ENCODE measurements at places on chromosomes 3 and 15.

DNA sequence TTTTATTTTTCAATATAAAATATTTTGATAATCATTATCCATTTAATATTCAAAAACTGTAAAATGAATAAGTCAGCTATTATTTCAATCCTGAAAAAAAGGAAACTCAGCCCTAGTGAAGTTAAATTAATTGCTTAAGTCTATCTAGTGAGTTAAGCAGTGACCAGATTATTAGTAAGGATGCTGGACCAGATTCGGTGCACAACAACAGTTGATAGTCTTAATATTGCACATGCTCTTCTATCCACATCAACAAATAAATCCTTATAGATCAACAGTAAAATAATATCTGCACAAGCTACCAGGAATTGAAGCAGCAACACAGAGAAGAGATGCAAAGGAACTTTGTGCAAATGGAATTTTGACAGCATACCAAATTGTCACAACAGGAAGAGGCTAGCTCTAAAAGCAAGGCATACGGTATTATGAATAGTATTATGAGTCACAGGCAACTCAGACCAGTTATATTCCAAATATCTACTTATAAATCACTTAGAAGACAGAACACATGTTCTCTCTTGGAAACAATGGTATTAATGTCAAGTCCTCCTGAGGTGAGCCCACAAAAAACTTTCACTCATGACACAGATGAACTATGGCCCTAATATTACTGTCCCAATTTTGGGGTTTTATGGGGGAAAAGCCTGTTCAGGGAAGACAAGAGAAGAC lies 24.9 kb downstream of the VPS13C start:
- DNase-seq = no peak

DNA sequence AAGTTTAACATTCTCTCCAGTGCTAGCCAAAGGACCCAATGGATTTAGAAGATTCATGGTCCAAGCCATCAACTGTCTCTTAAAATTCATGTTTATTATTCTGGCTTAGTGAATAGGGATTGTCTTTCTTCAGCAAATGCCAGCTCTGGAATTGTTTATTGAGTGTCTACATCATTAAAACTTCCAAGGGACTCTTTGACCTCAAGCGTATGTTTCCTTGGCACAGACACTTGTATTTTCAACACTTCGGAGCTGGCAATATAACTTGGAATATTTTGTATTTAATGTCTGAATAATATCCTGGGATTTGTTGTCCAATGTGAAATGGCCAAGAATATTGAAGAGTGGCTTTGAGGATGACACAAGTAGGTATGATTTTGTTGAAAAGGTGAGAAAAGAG lies 204.2 kb downstream of the EPHA3 start:
- no peak for DNase-seq

DNA sequence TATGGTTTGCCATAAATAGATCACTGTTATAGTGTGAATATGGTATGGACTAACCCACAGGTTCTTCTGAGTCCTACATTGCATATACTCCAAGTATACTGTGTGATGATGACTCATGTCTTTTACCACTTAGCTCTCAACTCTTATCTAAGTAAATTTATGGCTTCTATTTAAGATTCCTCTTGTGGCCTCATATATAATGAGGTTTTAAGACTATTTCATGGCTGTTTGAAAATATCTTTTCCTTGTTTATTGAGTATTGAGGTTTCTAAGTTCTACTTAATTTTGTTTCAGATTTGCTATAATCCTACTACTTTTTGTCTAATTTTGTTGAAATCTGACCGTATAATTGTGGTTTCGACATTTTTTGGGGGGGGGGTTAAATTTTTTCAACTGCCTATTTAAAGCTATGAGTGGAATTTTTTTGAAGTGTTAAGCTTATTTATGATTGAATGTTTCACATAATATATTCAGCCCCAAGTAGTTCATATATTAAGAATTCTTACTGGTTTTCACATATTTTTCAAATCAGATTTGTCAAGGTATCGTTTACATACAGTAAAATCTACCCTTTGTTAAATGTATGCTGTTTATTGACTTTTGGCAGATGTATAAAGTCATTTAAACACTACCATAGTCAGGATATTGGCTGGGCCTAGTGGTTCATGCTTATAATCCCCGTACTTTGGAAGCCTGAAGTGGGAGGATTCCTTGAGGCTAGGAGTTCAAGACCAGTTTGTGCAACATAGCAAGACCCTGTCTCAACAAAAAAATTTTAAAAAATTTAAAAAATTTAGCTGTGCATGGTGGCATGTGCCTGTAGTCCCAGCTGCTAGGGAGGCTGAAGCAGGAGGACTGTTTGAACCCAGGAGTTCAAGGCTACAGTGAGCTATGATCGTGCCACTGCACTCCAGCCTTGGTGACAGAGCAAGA lies 11.7 kb downstream of the SLC25A36 start:
- no peak for DNase-seq

GRCh38 chr15:49610157-49610918 lies 10.3 kb downstream of the FAM227B start:
- DNase-seq = no peak

DNA sequence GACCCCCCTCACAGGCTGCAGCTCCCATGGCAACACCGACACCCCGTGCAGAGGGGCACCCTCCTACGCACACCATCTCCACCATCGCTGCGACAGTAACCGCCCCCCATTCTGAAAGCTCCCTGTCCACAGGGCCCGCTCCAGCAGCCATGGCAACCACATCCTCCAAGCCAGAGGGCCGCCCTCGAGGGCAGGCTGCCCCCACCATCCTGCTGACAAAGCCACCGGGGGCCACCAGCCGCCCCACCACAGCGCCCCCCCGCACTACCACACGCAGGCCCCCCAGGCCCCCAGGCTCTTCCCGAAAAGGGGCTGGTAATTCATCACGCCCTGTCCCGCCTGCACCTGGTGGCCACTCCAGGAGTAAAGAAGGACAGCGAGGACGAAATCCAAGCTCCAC lies 19.9 kb upstream of the BFSP2 start:
- DNase-seq = no peak

DNA sequence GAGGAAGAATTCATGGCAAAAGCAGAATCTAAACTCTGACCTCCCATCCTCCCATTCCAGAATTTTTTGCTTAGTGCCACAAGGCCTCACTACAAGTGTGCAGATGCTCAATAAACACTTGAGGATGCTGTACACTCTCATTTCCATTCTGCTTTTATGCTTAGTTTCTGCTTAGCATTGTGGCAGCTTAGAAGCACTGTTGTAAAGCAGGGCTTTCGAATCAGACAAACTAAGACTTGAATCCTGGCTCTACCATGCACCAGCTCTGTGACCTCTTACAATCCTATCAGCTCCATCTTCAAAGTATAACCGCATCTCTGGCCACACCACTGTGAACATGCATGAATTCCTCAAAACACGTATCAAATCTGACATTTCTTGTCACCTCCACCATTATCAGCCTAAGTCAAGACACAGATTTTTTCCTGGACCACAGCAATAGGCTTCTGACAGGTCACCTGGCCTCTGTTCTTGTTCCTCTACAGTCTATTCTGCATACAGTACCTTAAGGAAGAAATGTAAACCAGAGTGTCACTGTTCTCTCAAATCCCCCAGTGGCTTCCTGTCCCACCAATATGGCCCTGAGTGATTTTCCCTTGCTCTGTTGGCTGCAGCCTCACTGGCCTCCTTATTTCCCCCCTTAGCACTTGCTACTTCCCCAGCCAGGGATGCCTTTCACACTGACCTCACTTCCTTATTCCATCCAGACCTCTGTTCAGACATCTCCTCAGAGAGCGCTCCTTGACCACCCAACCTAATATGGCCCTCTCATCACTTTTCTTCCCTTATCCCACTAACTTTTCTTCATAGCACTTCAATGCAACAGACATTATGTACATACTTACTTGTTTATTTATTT lies 8.1 kb upstream of the PHC3 start:
- no peak for DNase-seq

GRCh38 chr3:111278959-111279358 lies 207.3 kb downstream of the NECTIN3 start:
- no peak for DNase-seq

DNA sequence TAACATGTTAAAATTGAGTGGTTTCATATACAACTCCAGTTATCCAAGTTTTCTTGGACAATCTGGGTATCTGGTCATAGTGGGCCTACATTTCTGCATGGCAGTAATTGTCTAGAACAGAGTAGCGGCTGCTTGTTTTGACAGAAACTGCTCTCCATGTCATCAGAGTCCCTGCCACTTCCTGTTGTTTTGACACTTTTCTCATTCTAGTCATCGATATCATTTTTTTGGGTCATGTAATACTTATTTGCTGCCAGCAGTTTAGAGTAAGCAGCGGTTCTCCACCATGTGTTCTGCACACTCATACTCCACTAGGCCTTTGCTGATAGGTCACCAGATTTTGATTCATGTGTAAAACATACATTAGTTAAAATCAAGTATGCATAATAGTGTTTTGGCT lies 81.5 kb downstream of the SLC25A26 start:
- no peak for DNase-seq

DNA sequence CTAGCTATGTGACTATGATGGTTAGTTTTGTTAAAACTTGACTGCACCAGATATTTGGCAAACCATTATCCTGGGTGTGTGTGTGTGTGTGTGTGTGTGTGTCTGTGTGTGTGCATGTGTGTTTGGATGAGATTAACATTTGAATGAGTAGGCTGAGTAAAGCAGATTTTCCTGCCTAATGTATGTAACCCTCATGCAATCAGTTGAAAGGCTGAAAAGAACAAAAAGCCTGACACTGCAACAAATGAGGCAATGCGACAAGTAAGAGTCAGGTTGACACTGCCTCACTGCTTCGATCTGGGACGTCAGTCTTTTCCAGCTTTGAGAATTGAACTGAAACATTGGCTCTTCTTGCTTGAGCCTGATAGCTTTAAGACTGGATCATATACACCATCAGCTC lies 643.0 kb downstream of the NAALADL2 start:
- DNase-seq = no peak

DNA sequence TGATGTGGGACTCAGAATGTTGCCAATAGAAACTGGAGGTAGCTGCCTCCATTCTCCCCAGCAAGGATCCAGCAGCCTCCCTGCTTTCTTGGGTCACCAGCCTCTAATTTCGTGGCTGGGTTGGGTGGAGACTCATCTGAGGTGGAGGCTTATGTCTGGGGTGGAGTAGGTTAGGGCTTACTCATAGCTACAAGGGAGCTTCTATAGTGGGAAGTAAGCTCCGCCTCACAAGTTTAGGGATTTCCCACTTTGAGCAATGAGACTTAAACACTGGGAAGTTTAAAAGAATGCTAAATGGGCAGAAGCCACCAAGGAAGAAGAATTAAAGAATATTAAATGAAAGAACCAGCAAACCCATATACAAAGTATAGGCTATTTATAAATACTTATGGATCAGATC lies 63.8 kb downstream of the GJD2 start:
- no peak for DNase-seq

GRCh38 chr3:71384837-71385716 lies 198.5 kb downstream of the FOXP1 start:
- DNase-seq = no peak

DNA sequence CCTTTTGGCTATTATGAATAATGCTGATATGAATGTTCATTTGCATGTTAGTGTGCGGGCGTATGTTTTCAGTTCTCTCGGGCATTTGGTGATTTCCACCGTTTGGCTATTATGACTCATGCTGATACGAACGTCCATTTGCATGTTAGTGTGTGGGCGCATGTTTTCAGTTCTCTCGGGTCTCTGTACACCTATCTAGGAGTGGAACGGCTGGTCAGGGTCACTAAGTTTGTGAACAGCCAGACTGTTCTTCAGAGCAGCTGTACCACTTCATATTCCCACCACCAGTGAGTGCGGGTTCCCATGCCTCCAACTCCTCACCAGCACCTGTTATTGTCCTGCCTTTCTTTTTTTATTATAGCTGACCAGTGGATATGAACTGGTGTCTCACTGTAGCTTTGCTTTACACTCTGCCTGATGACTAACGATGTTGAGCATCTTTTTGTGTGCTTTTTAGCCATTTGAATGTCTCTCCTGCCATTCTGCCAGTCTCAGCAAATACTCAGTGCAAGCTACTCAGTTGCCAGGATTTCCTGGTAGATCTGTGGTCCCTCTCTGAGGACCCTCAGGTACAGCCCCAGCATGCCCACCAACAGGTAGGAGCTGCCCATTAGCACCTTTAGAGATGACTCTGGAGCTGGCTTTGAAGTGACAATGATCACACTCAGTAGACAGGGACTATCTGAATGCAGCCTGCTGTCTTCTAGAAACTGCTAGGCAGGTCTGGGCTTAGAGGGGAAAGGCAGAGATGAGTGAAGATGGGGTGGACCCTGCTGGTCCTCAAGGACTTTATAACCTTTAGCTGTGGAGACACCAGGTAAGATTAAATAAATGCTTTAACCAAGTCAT lies 141.1 kb downstream of the XXYLT1 start:
- peak; percentile 15 for DNase-seq

GRCh38 chr15:68781766-68782588 lies 38.7 kb downstream of the ANP32A start:
- DNase-seq = no peak

GRCh38 chr3:118059096-118059495 lies 975.5 kb downstream of the IGSF11 start:
- no peak for DNase-seq

- no peak for DNase-seq
These were observed 1.1 kb downstream of the SLCO2A1 start for GRCh38 chr3:134028486-134029255.

GRCh38 chr3:167733961-167734497 lies 663 bp downstream of the PDCD10 start:
- DNase-seq = no peak

- no peak for DNase-seq
These were observed 56.1 kb downstream of the TAFA4 start for GRCh38 chr3:68876112-68876713.

DNA sequence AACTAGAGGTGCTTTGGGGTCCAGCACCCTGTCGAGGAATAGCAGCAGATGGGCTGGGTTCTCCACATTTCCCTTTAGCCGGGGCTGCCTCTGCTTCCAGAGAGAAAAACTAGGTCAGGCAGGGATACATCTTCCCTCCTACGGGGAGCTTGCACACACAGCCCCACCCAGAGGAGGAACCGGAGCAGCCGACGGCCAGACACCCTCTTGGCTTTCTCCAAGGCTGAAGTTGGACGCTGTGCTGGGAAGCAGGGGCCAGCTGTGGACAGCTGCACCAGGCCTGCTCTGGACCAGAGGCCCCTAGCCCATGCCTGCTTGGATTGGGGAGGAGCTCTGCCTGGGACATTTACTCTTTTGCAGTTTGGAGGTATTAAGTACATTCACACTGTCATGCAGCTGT lies 44.7 kb upstream of the NR2C2 start:
- no peak for DNase-seq

GRCh38 chr3:183224180-183224970 lies 28.7 kb upstream of the B3GNT5 start:
- peak; percentile 25 for DNase-seq

DNA sequence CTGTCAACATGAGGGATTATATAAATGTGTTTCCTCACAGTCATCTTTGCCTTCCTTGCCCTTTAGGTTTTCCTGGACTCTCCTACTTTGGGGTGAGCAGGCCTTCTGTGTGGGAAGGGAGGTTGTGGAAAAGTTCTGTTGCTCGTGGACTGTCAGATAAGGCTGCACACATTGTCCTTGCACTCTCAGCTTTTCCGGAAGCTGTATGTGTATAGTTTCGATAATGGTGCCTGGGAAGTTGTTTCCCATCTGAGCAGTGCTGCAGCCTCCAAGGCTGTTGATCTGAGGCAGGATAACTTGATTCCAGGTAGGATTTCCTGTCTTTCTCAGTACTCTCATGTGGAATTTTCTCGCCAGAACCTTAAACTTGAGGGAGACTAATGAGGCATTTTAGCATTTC lies 297.8 kb upstream of the AZI2 start:
- no peak for DNase-seq

- no peak for DNase-seq
These were observed 47.0 kb upstream of the PPIB start for GRCh38 chr15:64209680-64210334.

Measured in stimulated activated CD4-positive, alpha-beta T cell treated with anti-CD3 and anti-CD28 coated beads, Interleukin-4, amount 100 ng/mL, for 1 hour (primary cell).